ENCODE measurements at places on chromosomes 2 and 18.
A peak's percentile ranks its signal among the peaks of the same experiment; 100 is the strongest.

GRCh38 chr2:105870062-105870461 is 125.3 kb downstream of the NCK2 start:
- DNase-seq: no peak

GRCh38 chr2:38146907-38147307 is 71.0 kb upstream of the CYP1B1 start:
- peak; percentile 97 for DNase-seq

- DNase-seq: peak; percentile 79
Measured at GRCh38 chr2:226802573-226802972, 3.0 kb upstream of the IRS1 start.

- no peak for DNase-seq
Measured at GRCh38 chr2:126655051-126655450, 907 bp upstream of the GYPC start.

DNA sequence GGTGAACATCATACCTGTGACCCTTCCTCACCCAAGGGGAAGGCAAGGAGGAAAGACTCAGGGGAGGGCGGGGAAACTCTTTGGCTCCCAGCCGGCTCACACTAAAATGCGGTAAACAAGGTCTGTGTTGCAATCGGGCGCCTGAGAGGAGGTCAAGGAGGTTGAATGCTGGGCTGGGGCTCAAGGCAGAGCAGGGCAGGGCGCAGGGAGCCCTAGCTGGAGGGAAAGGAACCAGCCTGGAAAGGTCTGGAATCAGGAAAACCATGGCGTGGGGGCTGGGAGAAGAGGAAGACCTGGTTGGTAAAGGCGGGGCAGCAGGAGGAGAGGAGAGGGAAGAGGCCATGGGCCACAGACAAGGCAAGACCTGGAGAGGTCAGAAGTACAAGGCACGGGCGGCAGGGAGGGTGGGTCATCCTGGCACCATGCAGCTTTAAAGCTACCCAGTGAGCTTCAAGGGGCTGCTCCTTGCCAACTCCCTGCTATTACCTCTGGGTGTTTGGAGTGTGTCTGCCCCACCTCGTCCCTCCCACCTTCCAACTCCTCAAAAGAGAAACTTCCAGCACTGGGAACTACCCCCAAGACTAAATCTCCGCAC is 4.8 kb upstream of the TMEM37 start:
- no peak for DNase-seq

All from fibroblast of skin of abdomen (primary cell).